ENCODE measurements at places on chromosomes 2 and 18.

DNA sequence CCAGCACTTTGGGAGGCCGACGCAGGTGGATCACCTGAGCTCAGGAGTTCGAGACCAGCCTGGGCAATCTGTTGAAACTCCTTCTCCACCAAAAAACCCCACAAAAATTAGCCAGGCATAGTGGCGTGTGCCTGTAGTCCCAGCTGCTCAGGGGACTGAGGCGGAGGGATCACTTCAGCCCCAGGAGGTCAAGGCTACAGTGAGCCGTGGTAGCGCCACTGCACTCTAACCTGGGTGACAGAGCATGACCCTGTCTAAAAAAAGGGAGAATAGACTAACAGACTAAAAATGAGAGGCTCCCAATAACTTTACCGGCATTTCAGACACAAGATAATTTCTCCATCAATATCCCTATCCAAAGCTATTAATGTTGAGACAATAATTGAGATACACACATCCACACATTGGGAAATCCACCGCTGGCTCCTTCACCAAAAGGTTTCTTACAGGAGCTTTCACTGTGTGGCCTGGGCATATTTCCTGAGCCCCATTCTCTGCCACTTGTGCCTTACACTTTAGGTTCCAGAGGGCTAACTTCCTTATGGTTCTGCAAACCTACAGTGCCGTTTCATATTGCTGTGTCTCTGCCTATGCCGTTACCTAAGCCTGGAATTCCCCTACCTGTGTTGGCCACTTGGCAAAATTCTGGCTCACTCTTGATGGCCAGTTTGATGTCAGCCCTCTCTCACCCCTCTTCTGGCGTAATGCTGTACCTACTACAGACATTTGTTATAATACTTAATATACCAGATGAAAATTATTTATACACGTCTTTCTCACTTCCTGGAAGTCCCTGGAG, 115.8 kb upstream of the ZFP36L2 start:
- DNase-seq = no peak

DNA sequence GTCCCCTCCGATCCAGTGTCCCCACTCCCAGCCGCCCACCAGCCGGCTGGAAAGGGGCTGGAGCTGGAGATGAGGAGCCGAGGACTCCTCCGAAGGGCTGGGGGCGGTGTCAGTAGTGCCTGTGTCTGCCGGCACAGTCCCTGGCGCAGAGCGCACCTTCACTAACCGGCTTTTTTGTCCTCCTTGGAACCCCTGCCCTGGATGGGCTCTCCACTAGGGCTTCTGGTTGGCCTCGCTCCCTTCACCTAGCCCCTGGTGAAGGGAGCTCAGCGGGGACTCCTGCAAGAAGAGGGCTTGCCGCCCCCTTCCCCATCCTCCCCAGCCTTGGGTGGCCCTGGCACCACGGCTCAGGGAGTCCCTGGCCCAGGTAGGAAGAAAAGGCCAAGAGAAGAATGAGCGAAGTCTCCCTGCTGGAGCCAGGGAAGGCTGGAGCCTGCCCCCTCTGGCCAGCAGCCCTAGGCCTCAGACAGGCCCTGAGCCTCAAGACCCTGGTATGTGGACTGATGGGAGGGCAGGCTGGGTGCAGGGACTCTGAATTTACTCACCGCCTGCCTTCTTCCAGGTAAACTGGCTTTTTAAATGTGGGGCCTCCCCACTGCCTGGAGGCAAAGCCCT, 570 bp upstream of the ECEL1 start:
- DNase-seq = no peak

- DNase-seq = no peak
Measured at GRCh38 chr2:12169721-12170120, 423.3 kb downstream of the LPIN1 start.

DNA sequence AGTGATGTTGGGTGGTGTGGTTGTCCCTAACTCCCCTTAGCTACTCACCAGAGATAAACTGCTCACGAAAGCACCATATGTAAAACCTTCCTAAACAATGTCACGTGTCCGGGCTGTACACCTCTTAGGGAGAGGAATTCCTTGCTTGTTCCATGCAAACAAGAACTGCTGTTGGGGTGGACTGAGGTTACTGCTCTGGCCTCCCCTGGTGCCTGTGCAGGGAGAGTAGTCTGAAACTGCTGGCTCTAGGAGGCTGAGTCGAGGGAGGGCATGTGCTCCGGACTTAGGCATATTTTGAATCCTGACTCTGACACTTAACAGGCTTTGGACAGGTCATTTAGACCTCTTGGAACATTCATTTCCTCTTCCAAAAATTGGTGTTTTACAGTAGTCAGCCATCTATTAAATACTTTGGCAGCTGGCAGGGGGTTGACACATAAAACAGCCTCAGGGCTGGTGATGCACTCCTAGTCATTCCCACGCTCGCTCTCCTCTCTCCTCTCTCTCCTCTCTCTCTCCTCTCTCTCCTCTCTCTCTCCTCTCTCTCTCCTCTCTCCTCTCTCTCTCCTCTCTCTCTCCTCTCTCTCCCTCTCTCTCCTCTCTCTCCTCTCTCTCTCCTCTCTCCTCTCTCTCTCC, 10.6 kb downstream of the THNSL2 start:
- no peak for DNase-seq

GRCh38 chr2:1039549-1039948, 88.9 kb downstream of the SNTG2 start:
- no peak for DNase-seq

DNA sequence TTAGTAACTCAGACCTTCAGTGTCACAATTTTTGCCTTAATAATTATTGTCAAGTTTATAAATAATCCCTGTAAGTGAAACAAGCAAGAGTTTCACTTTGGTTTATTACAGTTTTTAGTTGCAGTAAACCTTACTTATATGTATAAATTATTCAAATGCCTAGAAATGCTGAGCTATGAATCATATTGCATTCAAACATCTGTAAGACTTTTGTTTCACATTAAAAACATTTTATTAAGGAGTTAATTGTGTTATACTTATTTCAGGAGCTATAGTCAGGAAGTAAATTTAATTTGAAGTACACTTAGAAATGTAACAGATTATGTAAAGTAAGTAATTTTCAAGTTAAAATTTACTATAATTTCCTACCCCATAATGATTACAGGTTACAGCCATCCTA, 3.9 kb upstream of the ETAA1 start:
- no peak for DNase-seq

DNA sequence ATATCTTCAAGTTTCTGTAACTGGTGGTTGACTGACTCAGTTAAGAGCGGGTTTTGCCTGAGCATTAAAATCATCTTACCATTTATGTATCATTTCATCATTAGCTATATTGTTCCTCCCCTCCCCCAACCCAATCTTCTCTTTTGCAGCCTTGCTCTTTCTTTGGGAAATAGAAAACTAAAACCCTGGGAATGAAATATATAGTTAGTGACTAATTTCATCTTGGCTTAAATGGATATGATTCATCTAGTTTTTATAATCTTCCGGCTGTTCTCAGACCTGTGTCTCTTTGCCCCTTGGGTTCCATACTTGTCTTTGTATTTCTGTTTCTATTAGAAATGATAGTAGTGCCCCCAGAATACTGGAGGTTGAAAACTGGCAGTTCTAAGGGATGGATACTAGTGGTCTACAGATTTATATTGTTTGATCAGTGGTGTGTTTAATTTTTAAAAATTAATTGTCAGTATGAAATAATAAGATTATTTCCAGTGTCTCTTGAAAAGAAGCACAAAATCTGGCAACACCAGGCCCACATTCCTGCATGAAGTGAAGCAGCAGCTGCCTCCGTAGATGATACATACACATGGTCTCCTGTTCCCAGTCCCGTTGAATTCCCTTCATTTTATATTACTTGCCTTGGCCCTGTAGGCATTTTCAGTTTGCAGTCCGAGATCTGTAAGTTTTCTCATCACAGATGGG, 44.5 kb downstream of the PHLPP1 start:
- DNase-seq = no peak

DNA sequence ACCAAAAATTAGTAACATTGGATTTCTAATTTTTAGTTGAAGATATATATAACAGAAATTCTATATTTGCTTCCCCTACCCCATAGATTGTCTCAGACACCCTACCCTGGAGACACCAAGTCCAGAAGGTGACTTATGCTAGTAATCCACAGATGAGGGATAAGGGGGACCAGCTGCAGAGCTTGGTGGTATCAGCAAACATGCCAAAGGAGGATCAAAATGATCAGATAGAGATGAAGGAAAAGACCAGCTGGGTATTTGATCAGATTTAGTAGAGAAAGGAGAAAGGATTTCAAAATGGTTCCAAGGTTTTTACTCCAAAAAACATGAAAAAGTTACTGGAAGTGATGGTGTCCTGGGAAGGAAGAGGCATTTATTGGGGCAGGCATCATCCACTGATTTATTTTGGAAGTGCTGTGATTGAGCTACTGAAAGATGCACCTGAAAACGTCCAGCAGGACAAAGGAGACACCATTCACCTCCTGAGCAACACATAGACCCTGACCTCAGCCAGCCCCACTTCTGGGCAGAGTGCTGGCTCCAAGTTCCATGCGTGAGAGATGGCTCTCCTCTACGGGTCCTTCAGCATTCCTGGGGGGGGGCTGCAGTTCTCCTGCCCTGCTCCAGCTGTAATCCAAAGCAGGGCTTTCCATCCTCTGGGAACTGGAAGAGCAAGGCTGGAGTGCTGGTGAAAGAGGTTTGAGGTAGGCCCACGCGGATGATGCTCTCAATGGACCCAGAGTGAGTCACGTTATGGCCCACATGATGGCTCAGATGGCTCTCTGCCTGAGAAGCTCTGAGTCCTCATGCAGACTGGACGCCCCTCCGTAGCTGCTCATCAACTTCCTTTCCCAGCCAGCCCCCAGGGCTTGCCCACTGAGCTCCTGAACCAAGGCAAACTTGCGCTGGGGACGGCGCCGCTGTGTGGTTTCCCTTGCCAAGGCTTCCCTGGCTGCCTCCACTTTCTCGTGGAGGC, 3.7 kb upstream of the LRRFIP1 start:
- DNase-seq = no peak

DNA sequence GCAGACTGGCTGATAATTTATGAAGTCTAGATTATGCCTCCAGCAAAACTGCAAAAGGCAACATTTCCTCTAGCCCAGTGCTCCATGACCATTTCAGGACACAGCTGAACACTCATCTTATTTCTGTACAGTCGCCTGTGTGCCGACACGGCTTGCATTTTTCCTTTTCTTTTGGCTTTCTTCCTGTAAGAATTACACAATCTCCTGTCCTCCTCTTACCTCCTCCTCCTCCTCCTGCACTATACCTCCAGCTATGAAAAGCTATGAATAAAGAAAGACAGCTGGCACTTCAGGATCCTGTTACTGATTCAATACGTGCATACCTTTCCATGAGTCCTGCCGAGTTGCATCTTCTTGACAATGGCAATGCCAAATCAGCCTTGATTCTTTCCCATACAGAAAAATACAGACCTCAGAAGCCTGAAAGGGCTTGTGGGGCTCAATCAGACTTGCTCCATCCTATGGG, 32.2 kb upstream of the TRIB2 start:
- DNase-seq = no peak

DNA sequence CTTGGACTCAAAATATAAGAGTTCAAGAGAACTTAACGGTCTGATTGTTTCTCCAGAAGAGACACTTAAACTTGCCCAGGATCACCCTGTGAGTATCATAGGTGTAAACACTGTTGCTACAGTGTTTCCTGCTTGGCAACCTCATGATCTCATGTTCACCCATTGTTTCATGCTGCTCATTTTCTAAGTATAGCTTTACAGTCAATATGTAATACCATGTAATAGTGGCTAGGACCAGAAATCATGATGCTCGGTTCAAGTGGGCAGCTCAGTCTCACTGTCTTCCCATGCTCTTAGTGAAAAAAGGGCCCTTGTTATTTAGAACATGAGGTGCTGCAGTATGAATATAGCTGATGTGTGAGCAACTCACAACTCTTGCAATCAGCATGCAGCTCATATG, 157.5 kb downstream of the CERS6 start:
- no peak for DNase-seq

DNA sequence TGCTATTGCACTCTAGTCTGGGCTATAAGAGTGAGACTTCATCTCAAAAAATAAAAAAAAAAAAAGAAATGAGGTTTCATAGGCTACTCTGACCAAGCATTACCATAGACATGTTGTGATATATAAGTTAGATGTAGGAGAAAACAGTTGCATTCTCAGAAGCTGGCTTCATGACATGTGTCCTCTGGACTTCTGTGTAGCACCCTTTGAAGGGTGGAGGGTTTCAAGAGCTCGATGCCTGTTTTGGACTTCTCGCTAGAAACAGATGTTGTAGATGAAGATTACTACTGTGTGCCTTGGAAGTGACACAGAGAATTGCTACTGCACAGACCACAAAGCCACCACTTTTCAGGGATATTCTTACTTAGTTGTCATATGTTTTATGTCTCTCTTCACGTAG, 91.0 kb downstream of the TMEM247 start:
- DNase-seq = no peak

GRCh38 chr2:64848945-64849344, 140.3 kb upstream of the SLC1A4 start:
- DNase-seq = no peak

DNA sequence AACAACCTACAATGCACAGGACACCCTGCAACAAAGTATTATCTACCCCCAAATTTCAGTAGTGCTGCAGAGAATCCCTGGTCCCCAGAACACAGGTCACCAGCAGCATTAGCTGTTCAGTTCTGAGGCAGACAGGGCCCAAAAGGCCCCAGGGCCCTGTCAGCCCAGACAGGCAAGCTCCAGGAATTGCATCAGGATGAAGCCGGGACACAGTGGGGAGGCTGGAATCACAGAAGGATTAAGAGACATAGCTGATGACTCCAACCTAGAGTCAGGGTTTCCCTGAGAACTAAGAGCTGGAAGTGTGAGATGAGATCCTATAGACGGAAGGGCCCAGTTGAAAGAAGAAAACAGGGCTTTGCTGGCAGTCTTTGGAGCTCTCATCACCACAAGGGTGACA, 148.1 kb downstream of the GALNT14 start:
- no peak for DNase-seq

DNA sequence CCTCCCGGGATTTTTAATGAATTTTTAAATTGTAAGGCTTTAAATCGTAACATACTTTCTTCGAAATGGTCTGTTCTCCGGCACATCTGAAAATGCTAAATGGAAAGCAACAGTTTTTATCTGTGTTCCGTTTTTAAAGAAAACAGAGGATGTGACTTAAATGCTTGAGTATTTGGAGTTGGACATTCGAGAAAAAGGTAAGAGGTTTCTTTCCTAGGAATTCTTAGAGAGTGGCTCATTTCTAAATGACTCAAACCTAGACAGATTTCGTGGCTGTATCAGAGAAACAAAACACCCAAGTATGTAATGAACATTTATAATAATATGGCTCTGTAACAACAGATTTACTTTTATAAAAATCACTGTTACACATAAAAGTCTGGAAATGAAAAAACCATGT, 177.6 kb upstream of the CCDC68 start:
- DNase-seq = no peak

DNA sequence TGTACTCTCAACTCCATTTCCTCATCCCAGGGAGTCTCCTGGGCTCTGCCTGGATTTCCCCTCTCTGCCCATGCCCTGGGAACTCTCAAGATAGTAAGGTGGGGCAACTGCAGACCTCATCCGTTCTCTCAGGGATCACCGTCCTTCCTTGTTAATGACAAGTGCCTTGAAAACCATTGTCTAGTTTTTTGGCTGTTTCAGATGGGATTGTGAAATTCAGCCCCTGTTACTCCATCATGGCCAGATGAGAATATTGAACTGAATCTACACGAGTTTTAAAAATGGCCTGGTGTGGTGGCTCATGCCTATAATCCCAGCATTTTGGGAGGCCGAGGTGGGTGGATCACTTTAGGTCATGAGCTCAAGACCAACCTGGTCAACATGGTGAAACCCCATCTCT, 665 bp upstream of the HRH4 start:
- DNase-seq = peak; percentile 6

Measured in SIG-M5 (cell line).